ENCODE measurements at places on chromosomes 13 and 19.
A peak's percentile ranks its signal among the peaks of the same experiment; 100 is the strongest.

- DNase-seq: no peak
These were observed 6.7 kb downstream of the POLR2E start for GRCh38 chr19:1088416-1089010.

DNA sequence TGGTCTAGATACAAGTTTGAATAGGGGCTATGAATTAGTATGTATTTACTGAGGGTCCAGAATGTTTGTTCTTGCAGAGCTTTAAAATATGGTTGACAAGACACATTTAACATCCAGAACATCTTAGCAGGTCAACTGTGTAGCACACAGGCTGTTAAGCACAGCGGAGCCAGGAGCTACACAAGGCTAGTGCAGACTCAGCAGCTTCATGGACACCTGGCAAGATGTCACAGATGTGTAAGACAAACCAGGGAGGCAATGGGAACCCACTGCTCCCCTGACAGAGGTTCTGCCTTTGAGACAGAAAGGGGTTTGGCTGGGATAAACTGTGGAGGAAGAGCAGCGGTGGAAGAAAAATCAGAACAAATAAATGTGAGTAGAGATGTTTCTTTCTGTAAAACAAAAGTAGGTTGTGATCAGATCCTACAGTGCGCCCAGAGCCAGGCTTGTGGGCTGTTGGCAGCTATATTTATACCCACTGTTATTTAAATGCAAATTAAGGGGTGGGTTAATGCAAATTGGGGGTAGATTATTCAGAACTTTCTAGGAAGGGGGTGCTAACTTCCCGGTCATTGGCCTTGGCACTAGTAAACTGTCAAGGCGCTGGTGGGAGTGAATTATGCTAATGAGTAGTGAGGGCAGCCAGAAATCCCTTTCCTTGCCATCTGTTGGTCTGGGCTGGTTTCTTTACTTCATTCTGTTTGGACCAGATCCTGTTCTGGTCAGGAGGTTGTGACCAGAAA is 33.0 kb downstream of the MIPEP start:
- DNase-seq: no peak

DNA sequence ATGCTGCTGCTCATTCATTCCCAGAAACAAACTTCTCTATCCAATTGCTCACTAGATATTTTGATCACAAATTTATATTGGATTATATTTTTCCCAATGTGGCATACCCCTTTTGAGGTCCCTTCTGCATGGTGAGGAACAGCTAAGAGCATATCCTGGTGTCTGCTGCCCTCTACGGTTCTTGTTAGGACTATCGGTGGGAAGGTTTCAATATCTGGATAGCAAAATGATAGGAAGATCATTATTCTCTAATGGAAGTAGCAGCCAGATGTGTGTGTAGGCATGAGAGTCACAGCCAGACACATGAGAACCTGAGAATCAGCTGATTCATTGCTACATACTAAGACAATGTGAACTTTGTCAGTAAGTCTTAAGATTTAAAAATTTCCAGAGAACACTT is 1422.4 kb upstream of the MIR17HG start:
- peak; percentile 50 for DNase-seq

GRCh38 chr19:19050731-19051130 is 13.1 kb upstream of the SLC25A42 start:
- no peak for DNase-seq

- DNase-seq: no peak
These were observed at the start of gene ADAMTS10 for GRCh38 chr19:8610041-8610935. TSS of gene ADAMTS10 (minus strand) at chr19:8610715. CDS start at chr19:8605710, 5,005 bp downstream.

DNA sequence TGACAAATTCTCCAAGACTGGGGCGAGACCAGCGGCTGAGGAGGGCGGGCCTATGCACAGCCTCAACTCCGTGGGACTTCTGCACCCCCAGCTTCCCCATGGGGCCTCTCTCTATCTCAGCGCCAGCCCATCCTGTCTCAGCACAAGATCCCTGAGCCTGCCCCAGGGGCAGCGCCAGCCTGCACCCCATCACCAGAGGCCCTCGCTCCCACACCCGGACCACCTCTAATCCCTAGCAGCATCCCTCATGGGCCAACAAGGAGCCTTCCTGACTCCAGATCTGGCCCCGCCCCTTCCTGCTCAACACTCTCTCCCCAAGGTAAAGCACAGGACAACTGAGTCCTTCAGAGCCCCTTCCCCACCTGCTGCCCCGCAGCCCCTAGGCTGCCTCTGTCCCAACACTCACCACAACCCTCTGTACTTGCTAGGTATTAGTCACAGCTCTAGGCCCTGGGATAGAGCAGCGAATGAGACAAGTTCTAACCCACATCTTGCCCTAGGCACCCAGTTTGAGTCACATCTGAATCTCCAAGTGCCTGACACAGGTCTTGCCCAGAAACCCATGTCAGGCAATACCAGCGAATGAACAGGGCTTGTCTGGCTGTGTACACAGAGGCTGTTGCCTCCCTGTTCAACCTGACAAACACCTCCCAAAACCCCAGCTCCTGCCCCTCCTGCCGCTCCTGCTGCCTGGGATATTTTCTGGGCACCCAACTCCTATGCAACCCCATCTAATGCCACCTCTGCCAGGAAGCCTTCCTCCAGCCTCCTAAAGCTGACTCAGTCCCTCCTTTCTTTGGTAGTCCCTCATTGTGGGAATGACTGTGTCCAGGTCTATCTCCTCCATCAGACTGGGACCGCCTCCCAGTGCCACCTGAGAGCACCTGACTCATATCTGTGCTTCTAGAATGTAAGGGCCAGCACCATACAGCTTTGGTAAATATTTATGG is 18.6 kb downstream of the GRIK5 start:
- DNase-seq: peak; percentile 39

GRCh38 chr19:35931874-35932202 is 4.3 kb upstream of the LRFN3 start:
- no peak for DNase-seq

DNA sequence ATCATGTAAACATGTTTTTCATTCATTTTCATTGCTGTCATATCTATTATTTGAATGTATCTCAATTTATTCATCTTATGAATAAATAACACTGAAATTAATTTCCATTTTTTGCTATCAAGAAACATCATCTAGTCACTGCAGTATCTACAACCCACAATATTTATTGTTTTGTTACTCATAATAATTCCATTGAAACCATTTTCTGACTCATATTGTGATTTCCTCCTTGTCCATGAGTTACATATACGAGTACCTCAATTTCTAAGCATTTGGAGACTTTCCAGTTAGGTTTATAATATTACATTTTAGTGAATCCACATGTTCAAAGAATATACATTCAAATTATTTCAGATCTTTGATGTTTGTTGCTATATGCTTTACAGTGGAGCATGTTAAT is 1524.0 kb downstream of the SLITRK1 start:
- DNase-seq: no peak

GRCh38 chr19:53957448-53958167 is 5.1 kb upstream of the CACNG8 start:
- DNase-seq: no peak

GRCh38 chr13:40149611-40150274 is 494.3 kb downstream of the COG6 start:
- DNase-seq: no peak

DNA sequence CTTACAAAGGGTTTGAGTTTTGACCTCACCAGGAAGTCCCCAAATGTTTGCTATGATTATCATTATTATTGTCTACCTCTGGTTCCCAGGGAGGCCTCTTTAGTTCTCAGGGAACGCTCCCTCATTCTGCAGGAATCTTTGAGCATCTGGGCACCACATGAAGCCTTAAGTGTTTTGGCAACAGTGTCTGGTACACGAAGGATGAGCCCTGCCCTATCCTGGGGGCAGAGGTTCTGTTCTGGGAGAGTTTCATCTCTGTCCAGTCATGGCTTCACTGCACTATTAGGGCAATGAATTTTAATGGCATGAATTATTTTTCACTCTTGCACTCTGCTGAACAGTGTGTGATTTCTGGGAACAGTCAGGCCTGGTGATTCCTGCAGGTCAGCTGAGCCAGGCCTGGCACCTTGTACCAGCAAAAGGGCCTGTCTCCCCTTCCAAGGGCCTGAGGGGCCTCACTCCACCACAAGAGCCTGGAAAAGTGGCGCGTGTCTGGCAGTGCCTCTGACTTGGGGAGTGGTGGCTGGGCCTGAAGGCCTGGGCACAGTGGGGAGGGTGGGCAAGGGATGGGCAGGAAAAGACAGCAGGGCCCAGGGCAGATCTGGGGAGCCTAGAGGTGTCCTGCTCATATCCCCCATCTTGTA is 4.6 kb downstream of the FAM187B start:
- no peak for DNase-seq

- peak; percentile 17 for DNase-seq
These were observed 8.3 kb upstream of the CRX start for GRCh38 chr19:47813304-47813994.

DNA sequence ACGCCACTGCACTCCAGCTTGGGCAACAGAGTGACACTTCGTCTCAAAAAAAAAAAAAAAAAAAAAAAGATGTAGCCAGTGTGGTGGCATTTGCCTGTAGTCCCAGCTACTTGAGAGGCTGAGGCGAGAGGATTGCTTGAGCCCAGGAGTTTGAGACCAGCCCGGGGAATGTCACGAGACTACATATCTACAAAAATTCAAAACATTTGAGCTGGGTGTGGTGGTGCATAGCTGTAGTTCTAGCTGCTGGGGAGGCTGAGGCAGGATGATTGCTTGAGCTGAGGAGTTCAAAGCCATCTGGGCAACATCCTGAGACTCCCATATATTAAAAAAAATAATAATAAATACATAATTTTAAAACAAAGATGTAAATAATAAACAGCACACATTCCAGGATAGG is 46.6 kb downstream of the SMARCA4 start:
- no peak for DNase-seq

- DNase-seq: no peak
These were observed 145.8 kb downstream of the KCNRG start for GRCh38 chr13:50161052-50161451.

DNA sequence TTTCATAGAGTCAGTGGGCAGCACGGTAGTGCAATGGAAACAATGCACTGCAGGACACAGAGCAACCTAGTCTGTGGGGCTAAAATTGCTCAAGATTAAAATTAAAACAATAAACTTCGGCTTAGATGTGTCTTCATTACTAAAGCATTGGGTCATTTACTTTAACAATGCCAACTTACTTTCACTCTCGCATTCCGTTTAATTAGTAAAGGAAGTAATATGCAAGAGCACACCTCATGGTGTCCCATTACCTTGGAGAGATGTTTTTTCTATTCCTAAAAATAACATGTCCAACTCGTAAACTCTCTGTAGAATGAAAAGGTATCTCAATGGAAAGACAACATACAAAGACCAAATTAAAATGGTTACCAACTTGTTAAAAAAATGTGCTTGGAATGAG is 738.4 kb downstream of the PCDH17 start:
- no peak for DNase-seq

DNA sequence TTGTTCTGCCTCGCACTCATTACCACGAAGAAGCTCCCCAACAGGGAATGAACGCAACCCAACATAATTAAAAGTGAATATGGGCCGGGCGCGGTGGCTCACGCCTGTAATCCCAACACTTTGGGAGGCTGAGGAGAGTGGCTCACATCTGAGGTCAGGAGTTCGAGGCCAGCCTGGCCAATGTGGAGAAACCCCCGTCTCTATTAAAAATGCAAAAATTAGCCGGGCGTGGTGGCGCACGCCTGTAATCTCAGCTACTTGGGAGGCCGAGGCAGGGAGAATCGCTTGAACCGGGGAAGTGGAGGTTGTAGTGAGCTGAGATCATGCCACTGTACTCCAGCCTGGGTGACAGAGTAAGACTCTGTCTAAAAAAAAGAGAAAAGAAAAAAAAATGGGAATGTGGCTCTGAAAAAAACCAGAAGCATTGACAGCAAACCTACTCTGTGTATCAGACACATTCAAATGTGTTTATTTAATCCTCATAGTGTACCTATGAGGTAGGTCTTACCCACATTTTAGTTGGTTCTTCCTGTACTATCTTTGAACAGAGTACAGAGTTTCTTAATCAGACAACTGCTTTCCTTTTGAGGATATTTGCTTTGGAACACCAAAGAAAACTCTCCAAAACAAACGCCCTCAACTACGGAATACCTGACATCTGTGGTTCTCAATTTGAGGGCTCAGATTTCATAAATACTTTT is 70.0 kb downstream of the NUFIP1 start:
- DNase-seq: no peak

DNA sequence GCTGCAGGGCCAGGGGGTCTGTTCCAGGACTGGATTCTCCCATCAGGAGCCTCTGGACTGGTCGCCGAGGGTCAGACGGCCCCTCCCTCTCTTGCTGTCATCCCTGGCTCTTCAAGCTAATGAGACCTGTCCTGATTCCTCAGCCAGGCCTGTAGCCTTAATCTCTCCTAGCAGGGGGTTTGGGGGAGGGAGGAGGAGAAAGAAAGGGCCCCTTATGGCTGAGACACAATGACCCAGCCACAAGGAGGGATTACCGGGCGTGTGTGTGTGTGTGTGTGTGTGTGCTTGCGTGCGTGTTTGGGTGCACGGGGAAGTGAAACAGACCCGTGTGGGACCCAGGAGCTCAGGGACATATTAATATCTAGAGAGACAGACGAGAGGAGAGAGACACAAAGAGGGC is 1.9 kb upstream of the CRX start:
- no peak for DNase-seq

DNA sequence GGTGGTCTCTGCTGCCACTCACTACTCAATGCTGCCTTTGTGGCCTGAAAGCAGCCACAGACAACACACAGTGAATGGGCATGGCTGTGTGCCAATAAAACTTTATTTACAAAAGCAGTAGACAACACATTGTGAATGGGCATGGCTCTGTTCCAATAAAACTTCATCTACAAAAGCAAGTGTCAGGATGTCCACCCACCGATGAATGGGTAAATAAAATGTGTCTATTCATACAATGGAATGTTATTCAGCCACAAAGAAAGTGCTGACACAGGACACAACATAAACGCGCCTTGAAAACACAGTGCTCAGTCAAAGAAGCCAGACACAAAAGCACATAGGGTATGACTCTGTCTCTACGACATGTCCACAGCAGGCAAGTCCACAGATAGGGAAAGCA is 20.1 kb downstream of the ZSCAN5A start:
- DNase-seq: no peak

GRCh38 chr13:80374901-80375300 is 34.0 kb upstream of the SPRY2 start:
- DNase-seq: no peak

DNA sequence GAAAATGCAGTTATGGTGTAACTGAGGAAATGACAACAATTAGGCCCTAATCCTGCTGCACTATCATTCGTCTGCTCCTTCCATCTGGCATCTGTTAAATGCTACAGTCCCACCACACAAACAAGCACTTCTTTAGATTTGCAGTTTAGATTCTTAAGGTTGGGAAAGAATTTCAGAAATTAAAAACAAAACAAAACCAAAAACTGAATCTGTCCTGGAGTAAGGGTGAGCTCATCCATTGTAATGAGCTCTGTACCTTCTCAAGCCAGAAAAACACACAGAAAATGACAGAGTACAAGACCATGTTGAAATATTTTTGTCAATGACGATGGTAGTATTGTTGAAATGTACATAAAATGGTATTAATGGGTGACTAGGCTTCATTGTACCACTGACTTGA is 28.3 kb downstream of the SMAD9 start:
- no peak for DNase-seq

- no peak for DNase-seq
These were observed 718.0 kb upstream of the SPRY2 start for GRCh38 chr13:81058916-81059290.

All from NCI-H510A treated with DMSO at 0.1 percent for 48 hours (cell line).